Stimulated activated effector memory CD8-positive, alpha-beta T cell treated with anti-CD3 and anti-CD28 coated beads, Interleukin-12 subunit alpha, Interleukin-12 subunit beta, amount 100 ng/mL, for 72 hours (primary cell): ENCODE measurements at places on chromosomes 2 and 18.

DNA sequence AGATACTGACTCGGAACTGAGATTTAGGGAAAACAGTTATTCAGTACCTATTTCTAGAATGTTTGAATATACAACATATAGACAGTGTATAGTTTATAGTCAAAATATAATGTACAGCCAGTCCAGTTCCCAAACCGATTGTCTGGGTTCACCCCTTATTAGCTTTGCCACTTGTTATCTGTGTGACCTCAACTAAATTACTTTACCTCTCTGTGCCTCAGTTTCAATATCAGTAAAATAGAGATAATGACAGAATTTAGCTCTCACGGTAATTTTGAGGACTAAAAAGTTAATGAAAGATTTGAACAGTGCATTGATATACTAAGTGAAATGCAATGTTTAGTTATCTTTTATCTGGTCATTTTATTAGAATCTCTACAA lies 750 bp upstream of the RIOK3 start:
- no peak for DNase-seq

DNA sequence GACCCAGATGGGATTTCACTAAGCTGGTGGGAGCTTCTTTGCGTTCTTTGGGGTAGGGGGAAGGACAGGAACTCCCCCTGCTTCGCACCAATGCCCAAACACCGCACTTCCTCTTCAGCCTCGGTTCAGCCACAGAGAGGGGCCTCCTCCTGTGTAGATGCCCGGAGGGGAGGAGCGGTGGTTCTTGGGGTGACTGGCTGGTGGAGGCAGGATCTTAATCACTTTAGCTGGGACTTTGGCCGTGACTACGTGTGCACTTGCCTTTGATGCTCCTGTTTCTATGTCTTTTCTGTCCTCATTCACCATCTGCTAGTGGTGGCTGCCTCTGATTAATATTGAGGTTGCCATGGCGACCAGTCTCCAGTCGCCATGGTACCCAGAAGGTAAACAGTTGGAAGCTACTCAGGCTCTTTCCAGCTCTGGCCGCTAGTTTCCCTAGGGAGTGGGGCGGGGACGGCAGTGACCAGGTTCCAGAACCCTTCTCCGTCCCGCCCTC lies 1.9 kb downstream of the CNGA3 start:
- DNase-seq: no peak

DNA sequence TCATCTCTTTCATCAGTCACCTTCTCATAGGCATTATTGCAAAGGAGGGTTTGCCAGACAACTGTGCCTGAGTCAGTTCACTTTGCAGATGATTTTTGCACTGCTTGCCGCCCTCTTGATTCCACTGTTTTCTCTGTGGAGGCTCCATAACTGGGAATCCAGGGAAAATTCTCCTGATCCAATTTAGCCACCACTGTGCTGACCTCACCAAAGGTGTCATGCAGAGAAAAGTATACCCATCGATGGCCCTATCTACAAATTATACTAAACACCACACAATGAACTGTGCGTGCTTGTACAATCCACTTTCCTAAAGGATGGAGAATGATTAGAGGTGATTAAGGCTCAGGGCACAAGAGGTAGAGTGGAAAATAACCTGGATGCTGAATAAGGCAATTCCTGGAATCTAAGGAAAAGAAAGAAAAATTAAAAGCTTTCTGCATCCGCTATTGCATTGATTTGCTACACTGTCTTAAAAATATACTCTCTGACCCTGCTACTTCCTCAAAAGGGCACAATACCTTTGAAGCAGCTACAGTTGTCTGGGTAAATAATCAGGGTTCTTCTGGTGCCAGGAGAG lies 409.4 kb downstream of the RIT2 start:
- no peak for DNase-seq

GRCh38 chr2:233358335-233358734 lies 4.0 kb downstream of the DGKD start:
- DNase-seq: no peak

GRCh38 chr2:68747413-68747812 lies 12.8 kb downstream of the ARHGAP25 start:
- DNase-seq: no peak

- DNase-seq: no peak
Observed at GRCh38 chr2:207681431-207681830, 30.0 kb upstream of the CCNYL1 start.

GRCh38 chr2:240129311-240129710 lies 6.8 kb downstream of the COPS9 start:
- no peak for DNase-seq

DNA sequence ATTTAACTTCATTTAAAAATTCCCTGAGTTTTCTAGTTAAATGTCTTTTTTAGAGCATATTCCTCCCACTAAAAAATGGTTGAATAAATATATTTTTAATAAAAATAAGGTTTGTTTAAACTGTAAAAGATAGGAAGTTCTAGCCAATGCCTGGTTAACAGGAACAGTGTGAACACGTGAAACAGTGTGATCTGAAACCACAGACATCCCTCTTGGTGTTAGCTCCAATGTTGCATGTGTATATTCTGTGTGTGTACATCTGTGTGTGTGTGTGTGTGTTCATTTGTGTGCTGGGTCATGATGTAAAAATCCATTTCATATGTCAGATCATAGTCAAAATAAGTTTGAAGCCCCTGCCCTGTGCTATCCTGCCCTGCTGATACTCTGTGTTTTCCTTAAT lies 6.1 kb upstream of the SOX11 start:
- DNase-seq: no peak

DNA sequence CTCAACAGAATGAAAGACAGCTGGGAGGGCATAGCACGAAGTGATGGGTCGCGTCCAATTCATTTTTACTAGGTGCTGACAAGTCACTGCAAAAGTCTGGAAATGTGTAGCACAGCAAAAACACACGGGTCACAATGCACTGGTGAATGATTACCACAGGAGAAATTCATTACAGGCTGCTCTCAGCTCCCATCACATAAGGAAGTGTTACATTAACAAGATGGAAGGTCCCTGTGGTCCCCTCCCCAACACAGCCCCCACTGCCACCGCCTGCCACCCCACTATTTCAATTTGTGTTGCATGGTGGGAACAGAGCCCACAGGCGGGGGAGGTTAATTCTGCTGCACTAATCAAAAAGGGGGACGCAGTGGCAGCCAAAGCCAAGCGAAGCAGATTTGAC lies 122.8 kb downstream of the NRP2 start:
- DNase-seq: no peak
